D341Med (cell line): ENCODE measurements at places on chromosomes 12 and 14.
A peak's percentile ranks its signal among the peaks of the same experiment; 100 is the strongest.

DNA sequence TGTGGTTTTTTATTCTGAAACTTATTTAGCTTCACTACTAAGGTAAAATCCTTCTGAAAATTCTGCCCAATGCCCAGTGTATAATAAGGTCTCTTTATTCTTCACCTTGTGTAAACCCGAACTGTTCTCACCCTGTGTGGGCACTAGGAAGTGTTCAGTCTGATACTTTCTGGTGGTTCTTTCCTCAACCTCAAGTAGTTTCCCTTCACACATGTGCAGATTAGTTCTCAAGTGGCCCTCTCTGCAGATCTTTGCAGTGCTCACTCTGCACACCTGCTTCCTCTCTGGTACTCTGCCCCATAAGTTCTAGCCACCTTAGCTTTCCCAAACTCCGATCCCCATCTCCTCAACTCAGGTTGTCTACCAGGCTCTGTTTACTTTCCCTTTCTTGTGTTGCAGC, 61.6 kb downstream of the RAD51B start:
- no peak for DNase-seq

- DNase-seq, result no peak
These were observed 39.4 kb upstream of the ATXN2 start for GRCh38 chr12:111638556-111638955.

GRCh38 chr12:49588721-49589516, 16.5 kb downstream of the FAM186B start:
- DNase-seq, result peak; percentile 36

- DNase-seq, result no peak
These were observed 35.0 kb upstream of the MDM1 start for GRCh38 chr12:68367116-68367515.

GRCh38 chr12:2854669-2855453, 2.0 kb downstream of the TEX52 start:
- peak; percentile 33 for DNase-seq

DNA sequence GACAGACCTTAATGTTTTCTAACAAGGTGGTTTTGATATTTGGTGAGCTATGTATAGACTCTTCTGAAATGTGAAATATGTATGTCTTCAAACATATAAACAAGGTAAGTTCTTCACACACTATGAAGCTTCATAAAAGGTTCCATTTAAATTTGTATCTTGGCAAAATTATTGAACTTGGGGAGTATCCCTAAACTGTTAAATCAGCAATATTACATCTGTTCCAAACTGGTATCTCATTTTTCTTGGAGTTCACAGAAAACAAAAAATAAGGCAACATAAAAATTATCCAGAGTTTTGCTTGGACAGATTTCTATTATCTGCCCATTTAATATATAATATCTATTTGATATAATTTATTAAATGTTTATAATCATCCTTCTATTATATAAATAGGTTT, 62.4 kb downstream of the TAOK3 start:
- DNase-seq, result no peak

DNA sequence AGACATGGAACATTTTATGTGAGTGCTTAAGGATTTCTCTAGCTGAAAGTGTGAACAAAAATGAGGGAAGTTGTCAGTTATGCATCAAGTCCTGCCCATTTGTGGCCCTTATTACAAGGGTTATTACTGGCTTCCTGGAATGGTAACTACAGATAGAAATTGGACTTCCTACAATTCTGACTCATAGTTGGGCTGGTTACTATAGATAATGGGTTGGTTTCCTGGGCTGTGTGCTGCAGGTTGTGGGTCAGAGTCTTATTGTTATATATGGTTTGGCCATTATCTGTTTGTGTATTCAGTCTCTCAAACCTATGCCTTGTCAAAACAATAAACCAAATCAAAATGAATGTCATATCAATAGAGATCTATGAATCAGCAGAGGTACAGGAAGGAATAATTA, 313.7 kb downstream of the ADAMTS20 start:
- no peak for DNase-seq

DNA sequence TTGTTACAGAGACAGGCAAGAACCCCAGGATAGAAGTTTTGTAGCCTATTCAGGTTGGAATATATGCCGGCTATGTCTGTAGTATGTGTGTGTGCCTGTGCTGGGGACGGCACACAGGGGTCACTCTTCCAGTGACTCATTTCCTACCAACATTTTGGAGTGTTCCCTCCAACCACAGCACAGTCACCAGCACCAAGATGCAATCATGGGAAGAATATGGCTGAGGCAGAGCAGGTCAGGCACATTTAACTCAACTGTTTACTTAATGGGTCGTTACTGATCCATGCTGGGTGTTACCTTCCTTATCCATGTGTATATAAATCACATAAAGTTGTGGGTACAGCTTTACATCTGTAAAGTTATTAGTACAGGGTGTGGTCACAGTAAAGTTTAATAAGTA, 178.3 kb downstream of the PRKD1 start:
- DNase-seq, result no peak

- no peak for DNase-seq
These were observed 3.5 kb downstream of the KICS2 start for GRCh38 chr12:64218597-64218996.

DNA sequence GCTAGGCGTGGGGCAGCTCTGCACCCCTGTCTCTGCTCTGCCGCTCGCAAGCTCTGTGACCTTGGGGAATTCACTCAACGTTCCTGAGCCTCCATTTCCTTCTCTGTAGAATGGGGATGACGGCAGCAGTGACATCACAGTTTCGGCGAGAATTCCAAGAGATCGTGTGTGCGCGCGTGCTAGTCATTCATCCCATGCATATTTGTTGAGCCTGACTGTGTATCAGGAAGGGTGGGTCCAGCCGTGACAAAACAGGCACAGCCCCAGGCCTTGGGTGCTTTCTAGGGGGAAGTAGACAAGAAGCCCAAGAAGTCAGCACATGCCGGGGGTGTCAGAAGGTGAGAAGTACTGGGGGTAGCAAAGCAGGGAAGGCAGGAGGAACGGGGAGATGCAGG, 145.6 kb upstream of the NCOR2 start:
- no peak for DNase-seq

DNA sequence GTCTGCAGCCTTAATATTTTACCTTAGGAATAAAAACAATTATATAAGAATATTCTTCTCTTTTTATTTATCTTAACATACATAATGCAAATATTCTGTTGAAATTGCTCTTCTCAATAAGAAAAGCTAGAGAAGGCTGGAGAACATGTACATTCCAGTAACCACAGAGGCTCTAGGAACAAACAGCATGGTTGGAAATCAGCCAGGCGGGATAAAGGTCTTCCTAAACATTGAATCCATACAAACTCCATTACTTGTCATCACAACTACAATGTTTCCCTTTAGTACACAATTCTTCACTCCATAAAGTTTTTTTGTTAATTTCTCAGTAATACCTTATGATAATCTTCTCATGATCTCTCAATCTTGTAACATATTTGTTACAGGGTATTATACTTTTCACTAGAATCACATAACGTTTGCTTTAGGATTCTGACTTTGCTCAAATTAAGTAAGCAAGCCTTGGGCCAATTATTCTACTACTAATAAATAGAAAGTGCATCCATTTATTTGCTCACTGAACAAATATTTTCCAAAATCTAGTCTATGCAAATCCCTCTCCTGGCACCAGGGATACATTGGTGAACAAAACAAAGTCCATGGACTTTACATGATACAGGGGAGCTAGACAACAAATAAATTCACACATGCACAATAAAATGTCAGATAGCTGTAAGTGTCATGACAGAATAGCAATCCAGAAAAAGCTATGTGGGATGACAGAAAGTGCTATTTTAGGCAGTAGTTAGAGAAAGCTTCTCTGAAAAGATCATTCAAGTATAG, 237.5 kb upstream of the TMTC1 start:
- no peak for DNase-seq

- peak; percentile 96 for DNase-seq
These were observed at the start of gene COCH for GRCh38 chr14:30874120-30874998. COCH (plus strand) TSS chr14:30874559; CDS start chr14:30874939, 380 bp downstream.

GRCh38 chr14:54332490-54332889, 64.3 kb upstream of the CDKN3 start:
- DNase-seq, result no peak

GRCh38 chr12:104551313-104551931, 94.7 kb downstream of the CHST11 start:
- DNase-seq, result no peak

DNA sequence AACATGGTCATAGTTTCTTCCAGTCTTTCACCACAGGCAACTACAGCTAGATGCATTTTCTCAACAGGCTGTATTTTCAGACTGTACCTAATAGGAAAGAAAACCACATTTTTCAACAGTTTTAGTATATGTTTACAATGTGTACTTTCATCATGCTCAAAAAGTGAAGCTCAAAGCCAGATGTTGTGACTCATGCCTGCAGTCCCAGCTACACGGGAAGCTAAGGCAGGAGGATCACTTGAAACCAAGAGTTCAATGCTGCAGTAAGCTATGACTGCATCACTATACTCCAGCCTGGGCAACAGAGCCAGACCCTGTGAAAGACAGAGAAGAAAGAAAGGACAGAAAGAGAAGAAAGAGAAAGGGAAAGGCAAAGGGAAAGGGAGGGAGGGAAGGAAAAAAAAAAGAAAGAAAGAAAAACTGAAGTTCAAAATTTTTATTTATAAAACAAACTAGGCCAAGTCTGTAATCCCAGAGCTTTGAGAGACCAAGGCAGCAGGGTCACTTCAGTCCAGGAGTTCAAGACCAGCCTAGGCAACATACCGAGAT, 25.5 kb downstream of the GXYLT1 start:
- DNase-seq, result no peak

DNA sequence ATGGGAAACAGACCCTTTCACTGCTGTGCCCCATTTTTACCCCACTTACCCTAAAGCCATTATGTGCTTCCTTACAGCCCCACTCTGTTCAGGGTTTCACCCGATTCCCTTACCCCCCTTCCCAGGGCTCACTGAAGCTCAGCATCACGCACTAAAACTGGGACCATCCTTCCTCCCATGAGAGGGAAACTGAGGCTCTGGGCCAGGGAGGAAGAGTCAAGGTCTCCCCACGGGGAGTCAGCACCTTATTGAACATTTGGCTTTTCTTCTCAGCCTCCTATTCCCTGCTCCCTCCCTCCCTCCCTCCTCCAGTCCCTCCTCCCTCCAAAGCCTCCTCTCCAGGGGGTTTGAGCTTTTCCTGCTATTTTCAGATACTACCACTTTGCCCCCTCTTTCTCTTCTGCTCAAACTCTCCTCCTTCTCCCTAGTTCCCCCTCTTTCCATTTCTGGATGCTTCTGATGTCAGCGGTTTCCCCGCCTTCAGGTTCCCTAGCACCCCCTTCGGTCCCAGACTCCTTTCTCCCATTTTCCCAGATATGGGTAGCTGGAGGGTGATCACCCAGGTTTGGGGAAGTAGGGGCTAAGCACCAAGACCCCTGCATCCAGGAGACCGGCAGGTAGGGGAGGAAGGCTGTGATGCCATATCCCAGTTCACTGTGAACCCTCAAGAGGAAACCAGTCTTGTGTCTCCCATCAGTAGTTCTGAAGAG, 960 bp downstream of the GPR162 start:
- no peak for DNase-seq

GRCh38 chr14:76457841-76458240, 81.9 kb downstream of the ESRRB start:
- DNase-seq, result no peak

- DNase-seq, result peak; percentile 27
These were observed 111.2 kb upstream of the NPAS3 start for GRCh38 chr14:32827514-32827913.

GRCh38 chr12:93032758-93033157, 103.7 kb upstream of the EEA1 start:
- DNase-seq, result no peak

GRCh38 chr14:77000340-77001270, 27.9 kb downstream of the IRF2BPL start:
- no peak for DNase-seq

DNA sequence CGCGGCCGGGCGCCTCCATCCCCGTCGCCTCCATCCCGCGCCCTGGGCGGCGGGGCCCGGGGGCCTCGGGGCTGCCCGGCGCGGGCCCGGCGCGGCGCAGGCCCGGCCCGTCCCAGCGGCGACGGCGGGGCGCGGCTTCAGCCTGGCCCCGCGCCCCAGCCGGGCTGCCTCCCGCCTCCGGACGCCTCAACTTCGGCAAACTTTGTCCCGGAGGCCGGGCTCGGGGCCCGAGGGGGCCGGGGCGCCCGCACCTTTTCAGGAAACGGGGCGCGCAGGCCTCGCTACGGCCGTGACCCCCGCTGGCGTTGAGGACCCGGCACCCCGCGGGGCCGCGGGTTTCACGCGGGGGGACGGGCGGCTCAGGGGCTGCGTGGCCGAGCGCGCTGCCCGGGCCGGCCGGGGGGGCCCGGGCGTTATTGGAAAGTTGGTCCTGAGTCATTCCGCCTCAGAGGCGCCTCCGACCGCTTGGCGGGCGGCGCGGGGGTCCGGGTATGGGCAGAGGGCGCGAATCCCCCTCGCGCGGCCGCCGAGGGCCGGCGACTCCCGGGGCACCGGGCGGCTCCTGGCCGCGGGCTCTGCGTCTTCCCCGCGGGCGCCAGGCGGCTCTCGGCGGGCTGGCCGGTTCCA, 575 bp downstream of the TRAF3 start:
- peak; percentile 74 for DNase-seq

DNA sequence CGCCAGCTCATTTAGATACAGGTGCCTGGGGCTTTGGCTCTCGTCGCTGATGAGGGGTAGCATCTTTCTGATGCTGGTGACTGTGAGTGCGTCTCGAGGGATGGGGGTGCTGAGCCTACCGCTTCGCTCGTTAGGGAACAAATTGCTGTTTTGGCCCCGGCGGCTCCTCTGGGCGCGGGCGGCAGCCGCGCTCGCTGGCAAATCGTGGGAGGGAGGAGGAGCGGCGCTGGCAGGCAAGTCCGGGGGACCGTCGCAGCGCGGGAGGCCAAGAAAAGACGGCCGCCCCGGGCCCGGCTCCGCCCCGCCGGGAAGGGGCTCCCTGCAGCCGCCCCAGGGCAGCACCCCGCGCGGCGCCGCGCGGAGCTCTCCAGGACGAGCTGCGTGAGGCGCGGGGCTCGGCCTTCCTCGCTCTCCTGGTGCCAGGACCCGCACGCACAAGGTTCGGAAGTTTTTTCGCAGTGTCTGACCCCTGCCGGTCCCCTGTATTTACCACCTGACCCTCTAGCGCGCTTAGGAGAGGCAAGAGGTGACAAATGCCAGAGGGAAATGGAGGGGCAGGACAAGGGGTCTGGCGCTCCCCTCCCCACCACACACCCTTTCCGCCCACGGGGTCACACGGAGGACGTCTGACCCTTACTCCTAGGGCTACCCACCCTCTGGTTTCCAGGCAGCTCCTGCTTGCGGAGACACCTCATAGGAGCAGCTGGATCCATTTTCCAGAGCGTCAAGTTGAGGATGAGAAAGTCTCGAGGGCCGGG, 899 bp upstream of the KCNH3 start:
- peak; percentile 73 for DNase-seq

GRCh38 chr14:89139404-89140247, 277.4 kb downstream of the FOXN3 start:
- no peak for DNase-seq

- no peak for DNase-seq
These were observed 465.9 kb upstream of the TBX3 start for GRCh38 chr12:115149685-115150378.

- no peak for DNase-seq
These were observed 55.6 kb downstream of the TRMT5 start for GRCh38 chr14:60925286-60925685.

GRCh38 chr12:75488553-75488952, 8.0 kb downstream of the GLIPR1 start:
- DNase-seq, result peak; percentile 42

- DNase-seq, result no peak
These were observed 153.3 kb upstream of the PLEKHG7 start for GRCh38 chr12:92549516-92549915.
